Activated CD4-positive, alpha-beta T cell treated with anti-CD3 and anti-CD28 coated beads for 4 hours (primary cell): ENCODE measurements at places on chromosomes 5 and 9.

DNA sequence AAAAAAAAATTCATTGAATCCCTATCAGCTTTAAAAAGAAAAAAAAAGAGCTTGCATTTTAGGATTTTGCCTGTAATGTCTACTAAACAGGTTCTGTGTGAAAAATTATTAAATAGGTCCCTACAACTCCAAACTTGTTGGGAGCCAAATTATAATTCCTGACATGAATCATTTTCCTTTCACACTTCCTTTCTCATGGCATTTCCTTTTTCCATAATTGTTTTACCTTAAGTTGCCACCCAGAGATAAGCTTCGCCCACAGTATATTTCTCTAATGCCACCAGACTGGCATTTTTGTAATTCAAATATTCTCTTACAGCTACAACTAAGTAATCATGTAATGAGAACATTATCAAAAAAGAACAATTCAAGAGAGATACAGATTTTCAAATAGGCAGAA, 348.8 kb downstream of the EFNA5 start:
- no peak for DNase-seq

- no peak for DNase-seq
Measured at GRCh38 chr9:129140397-129141065, 29.3 kb downstream of the PTPA start.

DNA sequence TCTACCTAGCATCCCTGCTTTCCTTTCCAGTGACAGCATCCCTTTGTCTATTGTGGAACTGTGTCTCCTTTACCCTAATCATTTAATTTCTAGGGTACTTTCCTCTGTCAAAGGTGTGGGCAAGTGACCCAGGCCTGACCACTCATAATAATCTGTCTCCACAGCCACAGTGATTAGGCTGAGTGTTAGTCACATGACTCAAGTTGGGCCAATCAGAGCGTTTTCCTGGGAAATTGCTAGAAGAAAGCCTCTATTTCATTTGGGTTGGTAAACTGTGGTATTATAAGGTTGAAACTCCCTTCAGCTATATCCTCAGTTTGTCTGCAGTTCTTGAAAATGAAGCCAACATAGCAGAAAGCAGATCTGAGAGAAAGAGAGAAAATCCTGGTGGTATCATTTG, 14.2 kb upstream of the AP3B1 start:
- DNase-seq = no peak

GRCh38 chr9:128912270-128912853, 8.4 kb upstream of the PHYHD1 start:
- DNase-seq = no peak

- DNase-seq = no peak
Measured at GRCh38 chr9:133842721-133843227, 104.6 kb upstream of the SARDH start.

DNA sequence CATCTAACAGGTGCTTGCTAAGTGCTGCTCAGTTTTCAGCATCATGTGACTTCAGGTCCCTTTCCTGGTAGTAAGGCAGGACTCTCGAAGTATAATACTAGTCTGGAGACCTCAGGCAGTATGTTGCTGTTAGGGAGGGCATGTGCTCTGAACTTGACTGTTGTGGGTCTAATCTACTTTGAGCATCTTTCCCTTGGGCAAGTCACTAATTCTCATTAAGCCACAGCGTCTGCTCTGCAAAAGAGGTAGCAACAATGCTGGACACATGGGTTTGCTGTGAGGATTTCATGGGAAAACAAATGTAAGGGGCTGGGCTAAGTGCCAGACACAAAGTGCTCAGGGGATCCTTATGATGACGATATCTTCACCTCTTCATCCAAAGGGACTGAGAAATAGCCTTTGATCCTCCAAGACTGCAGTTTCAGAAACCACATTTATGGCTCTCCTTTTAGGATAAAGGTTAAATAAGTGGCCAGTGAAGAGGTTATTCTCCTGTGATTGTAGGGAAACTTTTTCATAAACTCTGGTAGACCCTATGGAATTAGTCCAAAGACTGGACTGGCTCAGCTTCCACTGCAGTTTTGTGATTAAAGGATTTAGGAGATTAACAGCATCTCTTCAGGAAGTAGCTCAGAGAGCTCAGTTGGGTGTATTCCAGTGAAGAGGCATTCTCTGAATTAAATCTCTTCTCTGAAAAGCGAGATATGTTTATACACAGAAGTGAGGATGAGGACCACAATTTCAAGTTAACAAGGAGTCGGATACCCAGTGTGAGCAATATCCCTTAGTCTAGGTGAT, 216.6 kb downstream of the SGCD start:
- no peak for DNase-seq

- DNase-seq = no peak
Measured at GRCh38 chr5:89071941-89072331, 189.0 kb upstream of the MEF2C start.

GRCh38 chr5:126385524-126386502, 37.4 kb upstream of the GRAMD2B start:
- DNase-seq = no peak

- DNase-seq = no peak
Measured at GRCh38 chr5:55625589-55625909, 86.6 kb downstream of the SLC38A9 start.

GRCh38 chr5:155631116-155631515, 617.6 kb downstream of the KIF4B start:
- no peak for DNase-seq

GRCh38 chr9:134366223-134367031, 40.2 kb downstream of the RXRA start:
- DNase-seq = no peak

GRCh38 chr9:133112663-133113026, 8.4 kb downstream of the RALGDS start:
- DNase-seq = no peak
